ENCODE measurements at places on chromosomes 16 and 17.
A peak's percentile ranks its signal among the peaks of the same experiment; 100 is the strongest.

DNA sequence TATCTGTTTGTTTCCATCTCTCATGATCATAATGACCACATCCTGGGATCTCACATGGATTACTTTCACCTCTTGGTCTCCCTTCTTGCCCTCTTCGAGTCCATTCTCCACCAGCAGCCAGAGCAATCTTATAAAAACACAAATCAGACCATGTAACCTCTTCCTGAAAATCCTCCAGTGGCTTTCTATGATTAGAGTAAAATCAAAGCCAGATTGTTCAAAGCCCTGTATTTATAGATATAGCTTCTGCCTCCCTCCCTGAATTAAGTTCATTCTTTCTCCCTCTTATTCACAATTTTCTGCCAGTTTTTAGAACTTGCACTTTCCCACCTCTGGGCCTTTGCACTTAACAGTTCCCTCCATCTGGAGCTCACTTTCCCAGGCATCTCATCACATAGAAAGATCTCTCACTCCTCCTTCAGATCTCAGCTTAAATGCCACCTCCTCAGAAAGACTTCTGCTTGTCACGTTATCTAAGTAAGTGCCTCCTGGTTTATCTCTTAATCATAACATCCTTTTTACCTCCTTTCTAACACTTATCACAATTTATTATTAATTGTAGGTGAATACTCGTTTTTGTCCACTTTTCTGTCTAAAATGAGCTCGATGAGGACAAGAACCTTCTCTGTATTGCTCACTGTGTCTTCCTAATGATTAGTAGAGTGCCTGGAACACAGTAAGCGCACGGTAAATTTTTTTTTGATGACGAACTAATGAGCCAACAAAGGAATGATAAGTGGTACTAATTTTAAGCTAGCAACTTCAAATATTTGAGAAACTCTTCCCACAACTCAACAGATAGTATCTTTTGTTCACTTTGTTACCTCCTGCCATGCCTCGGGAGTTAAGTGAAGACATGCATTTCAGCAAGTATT, 80.5 kb downstream of the CYB561 start:
- no peak for DNase-seq

DNA sequence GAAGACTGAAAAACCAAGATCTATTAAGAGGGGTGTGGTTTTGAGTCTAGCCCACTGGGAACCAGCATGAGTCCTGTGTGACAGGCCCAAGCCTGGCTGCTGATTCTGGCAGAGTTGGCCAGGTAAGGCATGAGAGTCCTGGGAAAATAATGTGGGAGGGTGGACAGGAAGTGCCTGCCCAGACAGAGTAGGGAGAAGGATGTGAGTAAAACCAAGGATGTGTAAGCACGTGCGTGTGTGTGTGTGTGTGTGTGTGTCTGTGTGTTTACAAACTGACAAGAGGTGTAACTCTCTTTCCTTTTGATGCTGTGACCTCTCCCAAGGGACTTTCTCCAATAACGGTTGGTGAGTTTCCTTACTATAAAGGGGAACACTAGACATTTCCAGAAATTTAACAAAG, 15.6 kb upstream of the TEX2 start:
- no peak for DNase-seq

- DNase-seq, result no peak
These were observed 104.6 kb downstream of the RPTOR start for GRCh38 chr17:80649200-80649644.

GRCh38 chr17:46150216-46150963, 42.8 kb downstream of the KANSL1 start:
- no peak for DNase-seq

DNA sequence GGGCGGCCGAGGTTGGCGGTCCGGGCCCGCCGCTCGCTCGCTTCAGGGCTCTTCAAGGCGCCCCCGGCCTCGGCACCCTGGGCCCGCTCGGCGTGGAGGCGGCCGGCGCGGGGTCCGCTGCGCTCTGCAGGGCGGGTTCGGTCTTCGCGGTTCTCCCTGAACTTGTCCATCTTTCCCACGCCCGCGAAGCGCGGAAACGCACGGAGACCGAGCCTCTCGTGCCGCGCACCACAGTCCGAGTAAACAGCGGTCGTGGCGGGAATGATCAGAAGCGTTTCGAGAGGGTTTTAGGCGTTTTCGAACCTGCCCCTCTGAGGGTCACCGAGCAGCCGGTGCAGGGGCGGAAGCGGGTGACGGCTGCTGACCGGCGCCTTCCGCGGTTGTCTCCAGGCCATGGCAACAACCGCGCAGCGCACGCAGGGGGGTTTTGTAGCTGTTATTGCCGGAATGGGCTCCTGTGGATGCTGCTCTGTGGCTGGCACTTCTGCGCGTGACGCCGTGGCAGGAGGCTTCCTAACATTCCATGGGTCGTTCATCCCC, 414 bp downstream of the NARF start:
- DNase-seq, result peak; percentile 19

GRCh38 chr16:55151561-55152305, 172.3 kb upstream of the IRX6 start:
- DNase-seq, result no peak

- DNase-seq, result no peak
These were observed 949 bp upstream of the SPAG7 start for GRCh38 chr17:4968486-4969046.

DNA sequence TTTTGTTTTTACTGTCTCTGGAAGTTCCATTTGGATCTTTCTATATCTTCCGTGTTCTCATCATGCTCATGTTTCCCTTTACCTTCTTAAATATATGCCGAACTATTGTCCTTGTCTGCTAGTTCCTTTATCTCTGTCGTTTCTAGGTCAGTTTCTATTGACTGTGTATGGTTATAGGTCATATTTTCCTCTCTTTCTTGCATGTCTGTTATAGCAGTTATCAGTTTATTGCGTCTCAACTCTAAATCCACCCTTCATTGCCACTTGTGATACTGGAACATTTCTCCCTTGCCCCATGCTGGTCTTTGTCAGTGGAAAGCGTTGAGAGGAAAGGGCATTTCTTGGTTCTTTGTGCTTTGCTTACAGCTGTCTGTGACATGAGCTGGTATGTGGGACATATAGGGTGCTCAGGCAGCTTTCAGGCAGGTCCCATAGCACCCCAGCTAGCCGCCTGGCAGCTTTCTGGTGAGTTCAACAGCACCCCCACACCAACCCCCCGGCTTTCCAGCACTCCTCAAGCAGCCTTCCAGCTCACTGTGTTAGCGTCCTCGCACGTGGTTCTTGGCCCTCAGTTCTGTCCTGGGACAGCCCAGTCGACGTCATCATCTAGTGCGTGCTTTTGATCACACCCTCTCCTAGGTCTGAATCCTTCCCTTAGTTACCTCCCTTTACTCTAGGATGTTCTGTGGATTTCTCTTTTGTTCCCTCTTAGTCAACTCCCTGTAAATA, 15.4 kb upstream of the DNASE1 start:
- DNase-seq, result no peak

DNA sequence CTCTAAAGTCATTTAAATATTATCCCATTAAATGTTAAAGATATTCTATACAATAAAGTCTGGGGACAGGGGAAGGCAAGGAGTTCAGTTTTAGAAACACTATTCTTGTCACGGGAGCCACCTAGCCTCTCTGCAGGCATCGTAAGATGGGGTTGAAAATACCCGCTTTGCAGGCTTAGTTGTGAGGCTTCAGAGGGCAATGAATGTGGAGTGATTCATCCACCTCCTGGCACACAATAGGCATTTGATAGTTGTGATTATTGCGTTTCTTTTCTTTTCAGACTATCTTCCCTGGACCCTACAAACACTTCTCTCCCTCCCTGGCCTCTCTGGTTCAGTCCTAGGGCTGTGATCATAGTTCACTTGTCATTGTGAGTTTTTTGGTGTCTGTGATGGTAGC, 19.6 kb downstream of the GLP2R start:
- no peak for DNase-seq

DNA sequence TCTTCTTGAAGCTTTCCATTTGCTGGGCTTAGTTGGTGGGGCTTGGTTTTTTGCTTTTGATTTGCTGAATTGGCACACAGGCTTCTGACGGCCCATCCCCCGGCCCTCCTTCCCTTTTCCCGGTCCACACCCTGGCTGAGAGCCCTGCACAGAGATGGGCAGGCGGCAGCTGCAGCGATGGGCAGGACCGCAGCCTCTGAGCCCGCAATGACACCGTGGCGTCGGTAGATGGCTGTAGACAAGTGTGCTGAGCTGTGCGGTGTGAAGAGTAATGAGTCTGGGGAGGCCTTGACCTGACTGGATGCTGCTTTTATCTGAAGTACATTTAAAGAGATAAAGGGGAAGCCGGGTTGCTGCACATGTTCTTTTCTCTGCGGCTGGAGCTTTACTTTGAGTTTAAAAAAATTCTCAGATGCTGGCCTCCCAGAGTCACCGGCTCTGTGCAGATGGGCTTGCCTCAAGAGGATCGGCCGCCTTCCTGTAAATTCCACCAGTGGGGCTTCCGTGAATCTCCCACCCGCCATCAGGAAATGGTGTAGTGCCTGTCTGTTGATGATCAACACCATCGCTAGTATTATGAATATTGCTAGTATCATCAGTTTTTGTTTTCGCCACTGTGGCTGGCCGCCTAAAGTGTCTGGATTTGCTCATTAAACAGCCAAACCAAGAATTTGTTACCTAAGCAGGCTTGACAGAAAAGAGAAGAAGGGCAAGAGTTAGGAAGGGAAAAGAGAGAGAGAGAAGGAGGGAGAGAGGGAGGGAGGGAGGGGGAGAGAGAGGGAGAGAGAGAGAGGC, 245.6 kb upstream of the RBFOX1 start:
- no peak for DNase-seq

GRCh38 chr17:82200743-82201497, 11.7 kb downstream of the CCDC57 start:
- DNase-seq, result peak; percentile 68

- DNase-seq, result no peak
These were observed 82.5 kb downstream of the ZDHHC7 start for GRCh38 chr16:84928679-84929420.

- no peak for DNase-seq
These were observed 33.0 kb downstream of the COG7 start for GRCh38 chr16:23420011-23420410.

DNA sequence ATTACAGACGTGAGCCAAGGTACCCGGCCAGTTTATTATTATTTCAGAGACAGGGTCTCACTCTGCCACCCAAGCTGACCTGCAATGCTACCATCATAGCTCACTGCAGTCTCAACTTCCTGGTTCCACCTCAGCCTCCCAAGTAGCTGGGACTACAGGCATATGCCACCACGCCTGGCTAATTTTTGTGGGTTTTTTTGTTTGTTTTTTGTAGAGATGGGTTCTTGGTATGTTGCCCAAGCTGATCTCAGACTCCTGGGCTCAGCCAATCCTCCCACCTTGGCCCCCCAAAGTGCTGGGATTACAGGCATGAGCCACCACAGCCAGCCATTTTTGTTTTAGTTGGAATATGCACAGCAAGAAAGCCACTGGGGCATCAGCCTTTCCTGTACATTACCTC, 115.7 kb downstream of the MRM1 start:
- no peak for DNase-seq

DNA sequence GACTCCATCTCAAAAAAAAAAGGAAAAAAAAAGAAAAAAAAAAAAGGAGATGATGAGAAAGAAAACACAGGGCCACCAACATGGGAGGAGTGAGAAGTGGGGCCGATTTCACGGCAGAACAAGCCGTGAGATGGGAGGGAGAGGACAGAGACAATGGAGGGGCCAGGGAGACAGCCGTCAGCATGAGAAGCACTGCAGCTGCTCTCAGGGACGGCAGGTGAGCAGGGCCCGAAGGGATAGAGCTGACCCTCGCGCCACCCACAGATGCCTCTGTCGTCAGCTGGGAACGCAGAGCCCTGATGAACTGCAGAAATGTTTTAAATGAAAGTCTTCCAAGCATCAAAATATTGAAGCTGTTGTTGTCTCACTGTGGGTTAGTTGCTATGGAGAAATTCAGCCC, 20.3 kb downstream of the PITPNM3 start:
- DNase-seq, result no peak

DNA sequence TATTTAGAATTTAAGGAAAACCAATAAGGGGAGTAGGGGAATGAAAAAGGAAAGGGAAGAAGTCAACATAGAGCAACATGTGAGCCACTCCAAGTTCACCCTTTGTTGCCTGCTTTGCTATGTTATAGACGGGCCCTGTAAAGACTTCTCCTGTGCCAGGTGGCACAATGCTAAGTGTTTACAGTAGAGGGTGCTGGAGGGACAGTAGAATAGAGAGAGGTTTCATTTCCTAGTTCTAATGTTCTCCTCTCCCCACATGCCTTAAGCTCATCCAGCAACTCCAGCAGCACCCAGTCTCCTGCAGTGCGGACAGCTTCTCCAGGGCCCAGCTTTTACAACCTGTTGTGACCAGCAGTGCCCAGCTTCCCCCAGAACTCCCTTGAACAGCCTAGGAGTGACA, 468.0 kb downstream of the HS3ST3B1 start:
- no peak for DNase-seq

GRCh38 chr16:8621572-8622314, at the start of gene METTL22:
Gene METTL22, plus strand, starts transcription at chr16:8621698. Its CDS starts 3,968 bp downstream, at chr16:8625666.
- DNase-seq, result peak; percentile 85
